ENCODE measurements at places on chromosomes 13 and 19.
A peak's percentile ranks its signal among the peaks of the same experiment; 100 is the strongest.

GRCh38 chr13:94120878-94121277 is 358.6 kb downstream of the DCT start:
- DNase-seq: no peak

- DNase-seq: peak; percentile 96
Observed at GRCh38 chr19:41883821-41884733, 1.1 kb downstream of the ARHGEF1 start.

DNA sequence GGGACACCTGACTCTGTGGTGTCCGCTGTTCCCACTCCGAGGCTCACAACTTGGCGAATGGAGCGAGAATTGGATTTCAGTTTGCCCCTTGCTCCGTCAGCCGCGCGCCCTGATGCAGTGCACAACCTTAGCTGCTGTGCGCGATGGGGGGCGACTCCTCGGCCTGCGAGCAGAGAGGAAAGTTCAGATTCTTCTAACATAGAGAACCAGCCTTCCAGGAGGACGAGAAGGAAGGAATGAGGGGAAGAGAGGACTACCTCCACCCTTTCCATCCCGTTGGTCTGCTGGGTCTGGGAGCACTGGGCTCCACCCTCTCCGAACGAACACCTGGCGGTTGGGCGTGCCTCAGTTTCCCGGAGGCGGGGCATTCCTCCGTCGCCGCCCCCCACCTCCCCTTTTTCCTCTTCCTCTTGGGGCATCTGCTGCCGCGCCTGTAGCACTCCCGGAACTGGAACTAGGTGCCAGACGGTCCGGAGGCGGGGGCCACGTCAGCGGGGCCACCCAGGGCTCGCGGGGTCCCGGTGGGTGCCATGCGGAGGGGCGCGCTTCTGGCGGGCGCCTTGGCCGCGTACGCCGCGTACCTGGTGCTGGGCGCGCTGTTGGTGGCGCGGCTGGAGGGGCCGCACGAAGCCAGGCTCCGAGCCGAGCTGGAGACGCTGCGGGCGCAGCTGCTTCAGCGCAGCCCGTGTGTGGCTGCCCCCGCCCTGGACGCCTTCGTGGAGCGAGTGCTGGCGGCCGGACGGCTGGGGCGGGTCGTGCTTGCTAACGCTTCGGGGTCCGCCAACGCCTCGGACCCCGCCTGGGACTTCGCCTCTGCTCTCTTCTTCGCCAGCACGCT is at the start of gene KCNK6:
KCNK6 (plus strand) TSS at position 425 of the 838 bp plus-strand sequence; CDS start at position 531, 106 bp downstream.
- DNase-seq: peak; percentile 51

- no peak for DNase-seq
Observed at GRCh38 chr19:34244611-34245299, 9.6 kb upstream of the GARRE1 start.

- DNase-seq: no peak
Observed at GRCh38 chr13:94667190-94667589, 45.2 kb downstream of the SOX21 start.

DNA sequence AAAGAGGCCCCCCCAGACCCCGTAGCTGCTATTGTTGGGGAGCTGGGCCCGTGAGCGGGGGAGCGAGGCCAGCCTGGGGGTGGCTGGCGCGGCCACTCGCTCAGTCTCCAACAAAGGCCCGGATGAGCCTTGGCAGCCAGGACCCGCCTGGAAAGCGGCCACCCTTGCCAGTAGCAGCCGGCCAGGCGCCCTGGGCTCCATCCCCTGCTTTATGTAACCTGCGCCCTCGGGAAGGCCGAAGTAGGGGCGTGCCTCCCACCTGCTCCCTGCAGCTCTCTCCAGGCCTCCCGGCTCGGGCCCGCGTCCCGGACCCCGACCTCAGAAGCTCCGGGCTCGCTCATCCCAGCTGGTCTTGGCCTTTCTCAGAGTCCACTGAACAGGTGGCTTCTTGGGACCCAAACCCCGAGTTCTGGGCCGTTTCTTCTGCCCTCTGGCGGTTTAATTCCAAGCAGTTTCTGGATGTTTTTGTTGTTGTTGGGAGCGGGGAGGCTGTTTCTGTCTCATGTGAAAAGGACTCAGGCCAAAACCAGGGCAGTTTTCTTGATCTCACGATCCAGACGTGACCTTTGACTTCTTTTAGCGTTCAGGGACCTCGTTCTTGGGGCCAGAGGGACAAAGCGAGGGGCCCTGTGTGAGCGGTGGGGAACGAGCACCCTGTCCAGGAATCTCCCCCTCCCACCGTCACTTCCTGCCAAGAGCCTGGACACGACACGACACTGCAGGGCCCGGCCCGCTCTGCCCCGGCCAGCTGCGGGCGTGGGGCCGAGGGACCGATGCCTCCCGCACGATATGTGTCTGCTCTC is 1.2 kb downstream of the CDC34 start:
- DNase-seq: peak; percentile 49

- DNase-seq: no peak
Observed at GRCh38 chr13:71488201-71488600, 378.8 kb downstream of the DACH1 start.

DNA sequence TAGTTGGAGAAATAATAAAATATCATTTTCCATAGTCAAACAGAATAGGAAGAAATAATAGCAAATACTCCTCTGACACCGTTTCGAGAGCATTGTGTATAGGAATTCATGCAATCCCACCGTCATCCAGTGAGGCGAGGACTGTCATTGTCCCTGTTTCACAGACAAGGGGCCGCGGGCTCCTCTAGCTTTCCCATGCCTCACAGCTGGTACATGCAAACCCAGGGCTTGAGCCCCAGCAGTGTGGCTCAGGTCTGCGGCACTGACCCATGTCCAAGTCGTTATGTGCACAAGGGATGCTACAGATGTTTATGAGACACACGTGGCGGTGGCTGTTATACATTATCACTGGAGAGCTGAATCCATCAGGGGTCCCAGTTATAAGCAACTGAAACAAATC is 18.5 kb upstream of the ATP11A start:
- DNase-seq: no peak

GRCh38 chr13:75103976-75104375 is 378.0 kb downstream of the TBC1D4 start:
- DNase-seq: no peak

DNA sequence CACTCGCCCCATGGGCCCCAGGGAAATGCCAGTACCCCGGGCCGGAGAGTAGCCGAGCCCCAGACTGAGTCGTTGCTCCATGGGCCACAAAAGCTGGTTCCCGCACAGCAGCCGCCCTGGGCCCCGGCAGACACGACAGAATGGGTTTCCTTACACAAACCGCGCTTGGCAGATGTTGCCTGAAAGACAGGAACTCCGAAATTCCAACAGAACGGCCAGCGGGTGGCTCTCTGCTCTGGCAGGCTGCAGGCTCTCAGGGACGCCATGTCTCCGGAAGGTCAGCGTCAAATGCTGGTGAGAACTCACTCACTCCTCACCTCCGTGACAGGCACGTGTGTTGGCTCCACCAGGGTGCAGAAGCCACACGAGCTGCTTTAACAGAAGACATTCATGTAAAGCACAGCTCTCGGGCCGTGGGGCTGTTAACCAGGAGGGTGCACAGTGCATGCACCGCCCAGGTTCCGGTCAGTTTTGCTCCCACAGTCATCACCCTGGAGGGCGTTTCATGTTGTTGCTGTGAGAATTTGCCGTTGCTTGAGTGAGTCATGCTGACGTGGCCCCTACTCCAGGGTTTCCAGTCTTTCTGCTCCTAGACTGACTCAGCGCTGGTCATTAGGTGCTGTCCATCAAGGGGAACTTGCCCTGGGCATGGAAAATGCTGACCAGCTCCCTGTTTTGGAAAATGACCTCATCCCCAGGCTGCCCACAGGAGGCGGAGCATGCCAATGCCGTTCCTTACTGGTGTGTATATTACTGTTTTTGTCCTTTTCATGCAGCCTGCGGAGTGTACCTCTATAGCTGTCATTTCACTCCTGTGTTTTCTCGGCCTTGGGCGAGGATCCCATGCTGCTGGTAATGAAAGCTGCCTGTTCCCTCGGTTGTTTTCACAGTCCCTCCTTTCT is 44.8 kb downstream of the ANKRD10 start:
- DNase-seq: peak; percentile 87

DNA sequence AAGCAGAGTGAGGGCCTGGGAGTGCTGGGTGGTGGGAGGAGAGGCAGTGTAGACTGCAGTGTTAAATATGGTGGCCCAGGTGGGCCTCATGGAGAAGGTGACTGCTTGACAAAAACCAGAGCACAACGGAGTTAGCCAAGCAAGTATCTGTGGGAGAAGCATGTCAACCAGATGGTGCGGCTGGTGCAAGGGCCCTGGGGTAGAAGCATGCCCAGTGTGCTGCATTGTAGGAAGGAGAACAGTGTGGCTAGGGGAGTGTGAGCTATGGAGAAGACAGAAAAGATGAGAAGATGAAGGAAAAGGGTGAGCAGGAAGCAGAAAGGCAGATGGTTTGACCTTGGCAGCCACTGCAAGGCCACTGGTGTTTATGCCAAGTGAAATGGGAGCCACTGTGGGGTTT is 2.2 kb upstream of the VSTM2B start:
- no peak for DNase-seq

- no peak for DNase-seq
Observed at GRCh38 chr19:1407528-1408299, at the start of gene DAZAP1. Gene DAZAP1 (plus strand): TSS chr19:1407586. CDS start chr19:1407774, 188 bp downstream.

GRCh38 chr19:10043286-10043927 is 30.1 kb downstream of the RDH8 start:
- DNase-seq: no peak

- peak; percentile 58 for DNase-seq
Observed at GRCh38 chr13:40345654-40346372, 320.6 kb downstream of the FOXO1 start.

DNA sequence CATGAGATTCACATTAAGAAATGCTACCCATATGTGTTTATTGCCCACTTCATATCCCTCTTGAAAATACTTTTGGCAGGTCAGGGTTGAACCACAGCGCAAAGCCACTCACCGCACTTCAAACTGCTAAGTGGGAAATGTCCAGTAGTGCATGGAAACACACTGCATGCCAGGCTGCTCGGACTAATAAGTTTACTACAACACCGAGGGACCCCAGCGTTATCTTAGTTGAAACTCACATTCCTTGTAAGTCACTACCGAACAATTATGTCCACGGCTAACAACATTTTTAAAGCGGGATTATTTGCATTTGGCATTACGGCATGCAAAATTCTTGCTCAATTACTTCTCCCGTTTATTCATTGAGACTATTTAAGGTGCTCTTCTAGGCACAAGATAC is 4.0 kb downstream of the BRD4 start:
- DNase-seq: no peak

GRCh38 chr19:13033819-13034611 is 38.7 kb downstream of the NFIX start:
- DNase-seq: peak; percentile 70

- no peak for DNase-seq
Observed at GRCh38 chr13:94065741-94066140, 413.7 kb downstream of the DCT start.

GRCh38 chr13:61670384-61671161 is 254.9 kb upstream of the PCDH20 start:
- DNase-seq: no peak

- DNase-seq: no peak
Observed at GRCh38 chr19:58001895-58002369, 688 bp downstream of the ZNF606 start.

DNA sequence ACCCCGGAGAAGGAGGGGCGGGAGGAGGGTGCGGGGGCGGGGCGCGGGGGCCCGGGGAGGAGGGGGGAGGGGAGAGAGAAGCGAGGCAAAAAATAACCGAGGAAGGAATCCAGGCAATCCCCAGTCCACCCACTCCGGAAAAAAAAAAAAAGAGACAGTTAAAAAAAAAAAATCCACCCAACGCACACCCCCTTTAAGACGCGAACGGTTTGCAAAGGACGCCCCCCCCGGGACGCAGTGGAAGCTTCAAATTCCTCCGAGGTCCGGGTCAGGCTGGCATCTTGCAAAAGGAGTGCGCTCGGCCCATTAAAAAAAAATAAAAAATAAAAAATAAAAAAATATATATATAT is at the start of gene CACNA1A:
CACNA1A (minus strand) TSS at position 9 of the 350 bp plus-strand sequence. CDS start 255 bp downstream, outside the sequence.
- DNase-seq: no peak

DNA sequence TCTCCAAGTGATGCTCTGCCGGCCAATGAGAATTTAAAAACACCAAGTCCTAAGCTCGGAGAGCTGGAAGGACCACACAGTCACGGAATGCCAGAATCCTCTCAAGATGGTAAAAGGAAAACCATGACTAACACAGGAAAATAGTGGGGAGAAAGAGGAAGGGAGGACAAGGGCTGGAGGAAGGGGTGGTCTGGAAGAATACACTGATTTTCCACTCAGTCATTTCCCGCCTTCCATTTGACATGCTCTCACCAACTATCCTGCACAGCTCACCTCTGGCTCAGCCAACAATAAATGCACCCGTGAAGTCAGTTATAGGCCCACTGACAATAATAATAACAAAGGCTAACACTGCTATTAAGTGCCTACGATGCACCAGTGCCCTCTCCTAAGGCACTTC is 31.5 kb downstream of the SLC7A1 start:
- no peak for DNase-seq

DNA sequence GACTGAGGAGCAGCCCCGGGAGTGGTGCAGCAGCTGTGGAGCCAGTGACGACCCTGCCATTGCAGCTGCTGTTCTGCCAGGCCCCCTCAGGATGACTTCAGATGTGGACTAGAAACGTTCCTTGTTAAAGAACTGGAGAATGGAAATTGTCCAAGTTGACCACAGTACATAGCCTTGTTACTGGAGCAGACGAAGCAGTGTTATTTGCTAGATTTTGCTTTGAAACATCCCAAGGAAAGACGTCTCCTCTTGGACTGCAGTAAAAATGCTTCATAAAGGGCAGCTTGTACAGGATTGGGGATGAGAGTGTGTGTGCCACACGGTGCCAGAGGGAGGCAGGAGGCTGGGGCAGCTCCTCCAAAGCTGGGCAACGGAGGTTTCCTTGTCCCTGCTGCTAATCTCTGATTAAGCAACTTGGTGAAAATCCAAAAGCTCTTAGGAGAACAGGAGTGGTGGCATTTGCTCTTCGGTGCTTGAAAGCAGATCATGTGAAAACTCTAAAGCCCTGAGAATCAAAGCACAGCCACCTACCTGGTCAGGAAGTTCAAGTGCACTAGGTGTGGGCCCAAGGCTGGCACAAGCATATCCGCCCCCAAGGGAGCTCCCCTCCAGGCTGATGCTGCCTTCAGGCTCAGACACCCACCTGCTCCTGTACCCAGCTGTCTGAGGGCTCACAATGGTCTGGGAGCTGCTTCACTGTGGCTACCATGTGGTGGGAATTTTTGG is 34.5 kb downstream of the SHISA2 start:
- no peak for DNase-seq
